Heart left ventricle (tissue), 16 donors: ENCODE measurements at places on chromosomes 3 and 15. TPM values are rescaled to one million over a fixed set of nuclear protein-coding genes. Genes with fewer than 3 reads are reported as not detected.

Gene PDCD7
- 11.1 TPM for polyA plus RNA-seq

Gene PPCDC
- 8.2 TPM for polyA plus RNA-seq

DNA sequence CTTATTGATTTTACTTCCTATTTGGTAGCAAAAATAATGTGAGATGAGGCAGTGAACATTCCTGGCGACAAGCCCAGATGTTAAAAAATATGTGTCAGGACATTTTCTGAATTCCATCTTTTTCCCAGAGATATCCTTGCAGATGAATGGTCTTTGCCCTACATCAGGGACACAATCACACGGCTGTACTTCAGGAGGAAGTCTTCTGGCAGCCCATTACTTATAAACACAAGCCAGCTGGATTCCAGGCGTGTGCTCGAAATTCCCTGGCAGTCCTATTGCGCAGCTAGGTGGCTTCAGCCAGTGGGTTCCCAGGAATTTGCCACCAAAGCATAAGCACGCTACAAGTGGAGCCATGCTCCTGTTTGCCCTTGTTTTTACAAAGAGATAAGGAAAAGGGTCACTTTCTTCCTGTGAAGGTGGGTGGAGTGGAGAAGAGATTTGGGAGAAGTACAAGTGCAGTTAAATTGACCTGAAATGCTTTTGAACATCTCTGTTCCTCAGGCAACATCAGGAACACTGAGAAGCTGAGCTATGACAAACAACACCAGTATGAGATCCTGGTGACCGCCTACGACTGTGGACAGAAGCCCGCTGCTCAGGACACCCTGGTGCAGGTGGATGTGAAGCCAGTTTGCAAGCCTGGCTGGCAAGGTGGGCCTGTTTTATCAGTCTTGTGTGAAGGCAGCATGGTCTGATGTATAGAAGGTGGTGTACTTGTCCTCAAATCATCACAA, 257.1 kb upstream of the TRIM42 start:
- no peaks in the 10 kb centered on the region for H3K36me3 ChIP-seq
- H3K4me1 ChIP-seq = no peaks in the 10 kb centered on the region
- H3K4me3 ChIP-seq = no peak overlapping the region

- DNase-seq = no peak
- peaks cover 8% of the 10 kb centered on the region for H3K4me1 ChIP-seq
- no peaks in the 10 kb centered on the region for H3K36me3 ChIP-seq
- no peak overlapping the region for H3K4me3 ChIP-seq
- no peak overlapping the region for H3K27ac ChIP-seq
These were observed 63.6 kb downstream of the CYP11A1 start for GRCh38 chr15:74303741-74304309.
